ENCODE measurements at places on chromosomes 3 and 15.

DNA sequence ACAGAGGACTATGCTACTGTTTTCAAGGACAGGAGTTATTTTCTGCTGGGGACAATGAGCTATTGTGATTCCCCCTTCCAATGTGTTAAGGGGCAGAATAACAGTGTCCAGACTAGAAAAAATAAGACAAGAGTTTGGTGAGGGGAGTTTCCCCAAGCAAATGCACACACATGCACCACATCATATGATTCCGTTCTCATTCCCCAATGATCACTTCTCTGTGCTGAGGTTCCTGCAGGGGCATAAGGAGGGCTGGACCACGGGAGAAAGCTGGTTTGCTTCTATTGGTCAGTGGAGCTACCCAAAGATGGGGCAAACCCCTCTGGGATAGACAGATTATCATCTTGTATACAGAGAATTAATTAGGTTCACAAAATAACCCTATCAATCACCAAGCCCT is 80.6 kb downstream of the RBPMS2 start:
- no peak for DNase-seq

DNA sequence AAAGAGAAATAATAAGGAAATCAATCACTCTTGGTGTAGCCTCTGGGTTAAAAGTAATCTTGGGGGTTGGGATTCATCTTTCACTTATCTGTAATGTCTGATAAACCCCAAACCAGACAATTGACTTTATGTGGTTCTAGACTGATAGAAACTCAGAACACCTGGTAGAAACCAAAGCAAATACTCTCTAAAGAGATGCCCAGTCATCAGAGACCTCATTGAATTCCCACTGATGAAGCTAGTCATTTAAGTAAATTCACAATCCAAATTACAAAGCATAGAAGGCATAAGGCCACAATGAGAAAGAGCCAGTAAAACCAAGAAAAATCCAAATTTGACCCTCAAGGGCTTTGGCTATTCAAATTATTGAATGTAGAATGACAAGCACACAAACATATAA is 250.6 kb downstream of the MBNL1 start:
- no peak for DNase-seq

DNA sequence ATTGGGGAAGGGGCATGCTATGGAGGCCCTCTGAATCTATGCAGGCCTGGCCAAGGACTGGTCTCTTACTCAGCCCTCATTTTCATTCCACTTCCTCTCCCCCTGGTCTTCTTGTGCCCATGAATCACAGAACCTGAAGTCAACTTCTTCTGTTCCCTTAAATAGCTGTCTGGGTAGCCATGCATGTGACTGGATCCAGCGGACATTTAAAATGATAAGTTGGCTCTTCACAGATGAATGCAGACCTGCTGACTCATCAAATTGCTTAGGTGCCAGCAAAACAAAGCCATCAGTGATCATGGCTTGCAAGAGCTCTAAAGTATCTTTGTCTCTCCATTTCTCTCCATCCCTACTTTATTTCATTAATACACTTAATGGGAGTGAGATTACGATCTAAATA is 90.1 kb upstream of the CADPS start:
- DNase-seq: no peak

GRCh38 chr3:188627652-188628051 is 473.7 kb downstream of the LPP start:
- no peak for DNase-seq

DNA sequence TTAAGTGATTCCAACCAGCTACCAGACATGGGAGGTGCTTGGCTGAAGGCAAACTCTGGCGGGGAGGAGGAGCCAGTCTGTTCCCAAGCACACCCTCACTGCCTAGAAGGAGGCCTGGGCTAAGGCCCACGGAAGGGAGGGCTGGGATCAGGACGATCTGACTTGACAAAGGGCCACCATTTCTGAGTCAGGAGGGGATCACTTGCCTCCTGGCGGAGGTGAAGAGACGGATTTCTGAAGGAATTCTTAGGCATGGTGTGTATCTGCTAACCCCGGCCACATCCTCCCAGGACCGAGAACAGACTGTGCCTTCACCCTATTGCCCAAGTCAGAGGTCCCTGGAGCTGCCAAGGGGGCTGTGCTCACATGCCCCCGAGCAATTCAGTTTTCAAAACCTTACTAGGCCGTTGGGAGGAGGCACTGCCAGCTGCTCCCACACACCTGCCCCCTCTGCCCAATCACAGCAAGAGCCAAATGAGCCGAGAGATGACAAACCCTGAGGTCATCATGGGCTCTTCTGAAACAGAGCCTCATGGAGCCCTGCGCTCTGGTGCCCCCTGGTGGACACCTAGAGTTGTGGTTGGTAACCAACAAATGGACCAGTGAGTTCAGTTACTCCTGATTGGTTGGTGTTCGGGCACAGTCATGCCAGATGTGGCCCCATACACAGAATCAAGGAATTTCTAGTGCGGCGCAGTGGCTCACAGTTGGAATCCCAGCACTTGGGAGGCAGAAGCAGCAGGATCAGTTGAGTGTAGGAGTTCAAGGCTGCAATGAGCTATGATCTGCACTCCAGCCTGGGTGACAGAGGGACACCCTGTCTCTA is 6.5 kb upstream of the TNK2 start:
- no peak for DNase-seq

GRCh38 chr3:32815841-32816438 is 1.9 kb upstream of the TRIM71 start:
- no peak for DNase-seq

GRCh38 chr15:59104602-59104911 is 389 bp upstream of the CCNB2 start:
- no peak for DNase-seq
